ENCODE measurements at places on chromosomes 16 and 17. TPM values are rescaled to one million over a fixed set of nuclear protein-coding genes. Genes with fewer than 3 reads are reported as not detected.

DNA sequence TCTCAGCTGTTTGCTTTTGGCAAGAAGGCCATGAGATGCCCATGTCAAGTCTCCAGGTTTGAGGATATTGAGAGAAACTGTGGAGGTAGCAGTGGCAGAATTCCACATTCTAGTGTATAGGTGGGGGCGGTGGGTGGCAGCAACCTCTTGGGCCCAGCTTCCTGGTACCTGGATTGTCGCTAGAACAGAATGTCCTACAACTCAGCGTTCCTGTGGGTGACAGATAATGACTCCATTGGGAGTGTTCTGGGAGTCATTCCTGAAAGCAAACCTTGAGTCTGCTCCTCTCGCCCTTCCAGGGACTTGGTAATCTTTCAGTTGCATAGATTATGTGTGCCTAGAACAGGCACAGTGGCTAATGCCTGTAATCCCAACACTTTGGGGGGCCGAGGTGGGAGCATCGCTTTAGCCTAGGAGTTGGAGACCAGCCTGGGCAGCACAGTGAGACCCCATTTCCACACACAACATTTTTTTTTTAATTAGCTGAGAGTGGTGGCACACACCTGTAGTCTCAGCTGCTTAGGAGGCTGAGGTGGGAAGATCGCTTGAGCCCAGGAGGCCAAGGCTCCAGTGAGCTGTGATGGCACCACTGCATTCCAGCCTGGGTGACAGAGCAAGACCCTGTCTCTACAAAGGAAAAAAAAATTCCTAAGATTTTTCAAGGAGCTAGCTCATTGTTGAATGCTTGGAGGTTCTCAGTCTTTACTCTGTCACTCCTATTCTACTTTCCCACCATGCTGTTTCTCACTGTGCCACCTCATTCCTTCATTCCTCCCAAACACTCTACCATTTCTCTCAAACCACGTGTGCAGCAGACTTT lies 37.9 kb upstream of the METTL16 start:
- DNase-seq: no peak

The PVALEF gene
- polyA plus RNA-seq: not detected

The GRIN2A gene
- not detected for polyA plus RNA-seq

DNA sequence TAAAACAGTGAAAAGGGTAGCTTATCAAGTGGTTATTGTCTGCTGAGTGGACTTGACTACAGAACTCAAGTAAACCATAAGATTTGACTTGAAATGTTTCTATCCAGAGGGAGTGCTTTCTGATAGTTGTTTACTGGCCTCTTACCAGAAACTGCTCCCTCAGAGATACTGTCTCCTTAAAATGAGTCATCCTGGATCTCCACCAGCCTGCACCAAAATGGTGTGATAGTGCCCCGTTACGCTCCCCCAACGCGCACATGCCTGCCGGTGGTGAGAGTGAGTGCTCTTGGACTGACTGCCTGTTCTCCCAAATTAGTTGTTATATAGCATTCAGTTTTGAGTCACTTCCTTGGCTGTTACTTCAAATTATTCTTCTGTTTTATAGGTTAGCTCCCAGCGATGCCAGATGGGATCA lies 22.9 kb downstream of the PRCD start:
- DNase-seq: no peak

GRCh38 chr16:13554005-13554404 lies 365.9 kb upstream of the ERCC4 start:
- DNase-seq: no peak

The DHX58 gene
- polyA plus RNA-seq: 13.1 TPM

The EIF3CL gene
- 14.5 TPM for polyA plus RNA-seq

DNA sequence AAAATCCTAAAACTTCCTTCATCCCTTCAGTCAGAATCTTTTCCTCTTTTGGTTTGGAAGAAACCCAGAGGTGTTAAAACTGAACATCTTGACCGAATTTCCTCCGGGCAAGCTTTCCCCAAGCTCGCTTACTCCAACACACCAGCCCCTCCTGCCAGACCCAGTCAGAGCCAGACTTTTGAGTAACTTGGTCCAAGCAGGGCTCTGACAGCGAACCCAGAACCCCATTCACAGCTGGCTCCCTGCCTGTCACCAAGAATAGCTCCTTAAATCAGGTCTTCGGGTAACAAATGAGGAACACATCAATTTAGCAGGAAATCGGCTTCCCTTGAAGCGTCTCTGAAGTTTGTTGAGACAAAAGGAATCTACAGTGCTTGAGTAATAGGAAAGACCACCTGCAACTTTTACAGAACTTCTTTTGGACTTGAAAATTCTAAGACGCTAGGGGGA lies 27.3 kb downstream of the GAS7 start:
- DNase-seq: no peak

DNA sequence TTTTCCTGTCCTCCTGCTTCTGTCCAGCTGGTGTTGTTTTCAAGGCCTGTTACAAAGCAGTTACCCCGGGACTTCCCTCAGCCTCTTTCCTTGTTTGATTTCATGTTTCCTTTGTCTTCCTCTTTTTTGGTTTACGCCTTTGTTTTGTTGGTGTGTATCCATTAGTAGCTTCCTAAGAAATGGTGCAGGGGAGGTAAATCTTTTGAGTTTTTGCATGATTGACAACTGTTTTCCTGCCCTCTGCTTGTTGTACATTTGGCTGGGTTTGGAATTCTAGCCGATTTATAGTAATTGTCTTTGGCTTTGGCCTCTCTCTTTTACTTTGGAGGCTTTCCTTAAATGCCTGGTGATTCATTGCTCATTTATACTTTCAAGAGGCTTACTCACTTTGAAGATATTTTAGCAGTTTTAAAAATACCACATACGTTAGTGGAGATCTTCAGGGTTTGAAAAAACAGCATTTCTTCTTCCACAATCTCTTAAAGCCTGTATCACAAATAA lies 32.8 kb downstream of the DNAH2 start:
- DNase-seq: no peak

GRCh38 chr17:77872199-77872598 lies 86.3 kb upstream of the TNRC6C start:
- no peak for DNase-seq

GRCh38 chr16:17377360-17378324 lies 93.1 kb downstream of the XYLT1 start:
- DNase-seq: no peak

DNA sequence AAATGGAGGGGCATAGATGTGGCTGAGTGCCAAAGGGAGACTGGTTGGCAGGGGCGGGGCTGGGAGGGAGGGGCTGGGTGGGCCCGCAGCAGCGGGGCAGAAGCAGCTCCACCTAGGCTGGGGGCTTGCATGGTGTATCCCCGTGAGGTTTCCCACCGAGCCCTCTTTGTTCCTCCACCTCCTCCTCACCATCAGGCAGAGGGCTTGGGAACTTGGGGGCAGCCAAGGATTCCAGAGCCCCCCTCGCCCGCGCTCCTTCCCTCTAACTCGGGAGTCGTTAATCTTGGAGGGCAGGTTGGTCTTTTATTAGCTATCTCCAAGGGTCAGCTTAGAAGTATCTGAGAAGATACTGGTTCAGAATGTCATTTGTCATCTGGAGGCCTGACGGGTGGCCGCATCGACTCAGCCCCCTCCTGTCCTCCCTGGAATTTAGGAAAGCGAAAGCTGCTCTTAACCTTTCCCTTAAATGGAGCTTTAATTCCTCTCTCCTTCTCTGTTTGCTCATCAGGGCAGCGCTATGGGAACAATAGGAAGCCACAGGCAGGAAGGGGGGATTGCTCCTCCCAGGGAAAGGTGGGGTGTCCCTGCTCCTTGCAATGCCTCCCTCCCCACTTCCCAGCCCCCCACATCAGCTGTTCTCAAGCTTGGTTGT lies 274.3 kb upstream of the XYLT1 start:
- DNase-seq: no peak

The NUP85 gene
- 60.7 TPM for polyA plus RNA-seq

- DNase-seq: no peak
Measured at GRCh38 chr16:67654403-67654911, 5.6 kb downstream of the ACD start.

The LRRC37A2 gene
- polyA plus RNA-seq: 8.0 TPM

DNA sequence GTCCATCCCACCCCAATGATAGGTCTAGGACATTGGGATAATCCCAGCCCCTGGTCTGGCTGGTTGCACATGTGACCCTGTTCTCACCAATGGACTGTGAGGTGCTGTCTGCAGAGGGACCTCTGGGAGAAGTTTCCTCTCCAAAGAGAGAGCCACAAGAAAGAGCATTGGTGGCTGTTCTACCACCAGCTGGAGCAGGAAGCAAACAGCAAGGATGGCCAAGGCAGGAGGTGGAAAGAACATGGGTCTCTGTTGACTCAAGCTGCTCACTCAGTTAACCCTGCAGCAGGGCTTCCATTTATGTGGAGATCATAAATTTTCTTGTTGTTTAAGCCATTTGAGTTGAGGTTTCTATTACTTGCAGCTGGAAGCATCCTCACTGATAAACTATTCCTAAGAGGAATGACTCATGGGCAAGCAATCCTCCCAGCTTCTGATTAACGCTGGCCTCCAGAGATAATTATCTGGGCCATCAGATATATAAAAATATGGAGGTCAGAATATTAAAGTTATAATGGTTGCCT lies 52.6 kb downstream of the CYB5B start:
- no peak for DNase-seq

DNA sequence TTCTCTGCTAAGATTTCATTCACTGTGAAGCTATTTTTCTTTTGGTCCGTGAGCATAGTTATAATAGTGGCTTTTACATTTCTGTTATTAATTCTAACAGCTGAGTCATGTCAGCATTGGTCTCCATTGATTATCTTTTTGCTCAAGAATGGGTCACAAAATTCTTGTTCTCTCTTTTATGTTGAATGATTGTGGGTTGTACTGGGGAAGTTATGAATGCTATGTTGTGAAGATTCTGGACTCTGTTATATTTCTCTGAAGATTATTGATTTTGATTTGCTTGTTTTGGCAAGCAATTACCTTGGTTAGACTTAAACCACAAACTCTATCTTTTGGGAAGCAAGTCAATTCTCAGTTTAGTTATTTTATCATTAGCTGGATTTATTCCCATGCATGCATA lies 98.8 kb downstream of the IRX5 start:
- DNase-seq: no peak

- no peak for DNase-seq
Measured at GRCh38 chr16:1101133-1101532, 5.1 kb upstream of the C1QTNF8 start.

- DNase-seq: no peak
Measured at GRCh38 chr17:41407226-41407625, 9.8 kb upstream of the KRT31 start.

The TUBG2 gene
- polyA plus RNA-seq: 2.8 TPM

GRCh38 chr17:34275881-34276280 lies 5.9 kb downstream of the CCL7 start:
- no peak for DNase-seq

DNA sequence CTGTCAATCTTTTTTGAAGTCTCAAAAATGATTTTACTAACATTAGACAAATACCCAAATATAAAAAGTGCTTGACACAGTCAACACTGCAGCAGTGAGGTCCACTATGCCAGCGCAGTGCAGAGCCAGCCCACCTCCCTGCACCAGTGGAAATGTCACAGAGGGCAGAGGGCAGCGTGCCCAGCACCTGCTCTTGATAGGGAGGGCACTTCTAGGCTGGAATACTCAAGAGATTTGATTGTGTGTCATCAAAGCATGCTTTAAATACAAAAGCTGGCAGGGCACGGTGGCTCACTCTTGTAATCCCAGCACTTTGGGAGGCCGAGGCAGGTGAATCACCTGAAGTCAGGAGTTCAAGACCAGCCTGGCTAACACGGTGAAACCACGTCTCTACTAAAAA lies 136.0 kb downstream of the ANKRD11 start:
- no peak for DNase-seq

- no peak for DNase-seq
Measured at GRCh38 chr17:16886655-16887322, 85.1 kb downstream of the TNFRSF13B start.

The VEZF1 gene
- polyA plus RNA-seq: 44.6 TPM
